ENCODE measurements at places on chromosomes 11 and 22. TPM values are rescaled to one million over a fixed set of nuclear protein-coding genes. Genes with fewer than 3 reads are reported as not detected.
A peak's percentile ranks its signal among the peaks of the same experiment; 100 is the strongest.

The MS4A6E gene
- total RNA-seq: not detected

The MOV10L1 gene
- 0.21 TPM for total RNA-seq

The SYT12 gene
- 0.48 TPM for total RNA-seq

The RAB38 gene
- 7.3 TPM for total RNA-seq

The MORC2 gene
- 30.8 TPM for total RNA-seq

The LRRC74B gene
- total RNA-seq: not detected

The CATSPERZ gene
- total RNA-seq: not detected

GRCh38 chr11:34840736-34841386 is 75.3 kb downstream of the APIP start:
- no peak for DNase-seq

GRCh38 chr22:37275622-37276021 is 6.7 kb upstream of the CYTH4 start:
- no peak for DNase-seq

DNA sequence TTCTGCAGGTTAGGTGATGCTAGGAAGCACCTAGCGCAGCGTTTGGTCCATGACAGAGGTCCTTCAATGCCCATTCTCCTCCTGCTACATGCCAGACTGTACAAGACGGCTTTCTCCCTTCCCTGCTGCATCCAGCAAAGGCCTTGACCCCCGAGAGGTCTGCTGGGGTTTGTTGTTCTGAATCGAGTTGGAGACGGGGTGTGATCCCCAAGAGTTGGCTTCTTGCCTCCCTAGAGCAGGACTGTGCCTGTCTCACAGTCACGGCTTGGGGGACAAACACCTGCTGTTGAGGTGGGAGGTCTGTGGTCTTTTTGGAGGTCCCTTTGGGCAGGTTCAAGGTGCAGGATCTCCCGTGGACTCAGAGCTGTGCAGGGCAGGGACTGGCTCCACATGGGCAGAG is 352.3 kb upstream of the B3GAT1 start:
- no peak for DNase-seq

GRCh38 chr22:22201185-22201929 is 43.2 kb upstream of the VPREB1 start:
- DNase-seq: no peak

DNA sequence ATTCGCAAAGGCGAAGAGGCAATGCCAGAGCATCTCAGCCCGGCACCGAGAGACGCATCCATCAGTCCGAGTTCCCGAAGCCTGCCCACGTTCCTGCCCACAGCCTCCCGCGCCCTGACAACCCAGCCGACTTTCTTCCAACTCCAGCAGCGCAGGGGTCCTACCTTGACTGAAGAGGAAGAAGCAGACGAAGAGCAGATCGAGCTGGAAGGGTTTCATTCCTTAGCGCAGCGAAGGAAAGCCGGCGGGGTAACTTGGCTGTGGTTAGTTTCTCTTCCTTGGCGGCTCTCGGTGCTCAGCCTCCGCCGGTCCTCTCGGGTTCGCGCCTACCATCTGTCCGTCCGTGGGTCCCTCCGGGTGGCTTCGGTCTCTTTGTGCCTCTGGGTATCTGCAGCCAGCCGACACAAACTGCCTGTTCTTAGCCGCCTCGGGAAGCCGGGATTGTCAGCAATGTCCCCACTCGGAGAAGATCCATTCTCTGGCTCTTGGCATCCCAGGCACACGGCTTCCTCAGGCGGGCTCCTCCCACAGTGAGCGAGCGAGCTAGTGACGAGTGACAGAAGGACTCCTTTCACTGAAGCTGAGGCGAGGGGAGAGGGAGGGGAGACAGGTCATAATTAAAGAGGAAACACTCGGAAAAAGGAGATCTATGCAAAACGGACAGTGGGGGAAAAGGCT is at the start of gene KIRREL3:
KIRREL3 (minus strand) TSS at position 480 of the 678 bp plus-strand sequence.
- no peak for DNase-seq

GRCh38 chr22:24322522-24322921 is 51.9 kb downstream of the SPECC1L start:
- no peak for DNase-seq

DNA sequence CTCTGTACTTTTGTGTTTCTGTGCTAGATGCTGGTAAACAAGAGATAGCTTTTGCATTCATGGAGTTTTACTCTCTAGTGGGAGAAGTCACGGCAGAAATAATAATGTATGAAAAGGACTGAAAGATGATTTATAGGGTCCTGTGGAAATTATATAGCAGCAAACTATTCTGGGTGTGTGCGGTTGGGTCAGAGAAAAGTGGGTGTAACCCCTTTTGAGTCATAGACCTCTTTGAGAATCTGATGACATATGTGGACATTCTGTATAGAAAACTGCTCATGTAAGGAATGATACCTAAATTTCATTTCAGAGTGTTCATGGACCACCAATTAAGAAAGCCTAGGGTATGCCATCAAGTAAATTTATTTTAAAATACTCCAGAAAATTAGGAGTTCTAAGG is 54.4 kb downstream of the TMEM135 start:
- no peak for DNase-seq

- DNase-seq: no peak
Observed at GRCh38 chr22:31948002-31948401, 3.7 kb downstream of the YWHAH start.

GRCh38 chr22:23179381-23180299 is 669 bp upstream of the BCR start:
- DNase-seq: no peak

DNA sequence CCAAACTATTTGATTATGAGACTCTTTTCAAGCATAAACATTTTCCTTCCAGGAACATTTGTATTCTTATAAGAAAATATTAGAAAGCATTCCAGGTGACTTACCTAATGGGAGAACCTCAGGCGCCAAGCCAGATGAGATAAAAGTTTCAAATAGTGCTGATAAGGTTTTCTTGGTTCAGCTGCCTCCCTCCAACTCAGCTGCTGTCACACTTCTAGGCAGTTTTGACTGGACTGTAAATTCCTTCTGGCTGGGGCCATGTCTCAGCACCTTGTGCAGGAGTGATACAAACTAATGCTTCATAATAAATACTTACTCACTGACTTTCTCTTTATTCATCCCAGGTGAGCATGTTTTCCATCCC is 131.1 kb downstream of the MED15 start:
- no peak for DNase-seq

DNA sequence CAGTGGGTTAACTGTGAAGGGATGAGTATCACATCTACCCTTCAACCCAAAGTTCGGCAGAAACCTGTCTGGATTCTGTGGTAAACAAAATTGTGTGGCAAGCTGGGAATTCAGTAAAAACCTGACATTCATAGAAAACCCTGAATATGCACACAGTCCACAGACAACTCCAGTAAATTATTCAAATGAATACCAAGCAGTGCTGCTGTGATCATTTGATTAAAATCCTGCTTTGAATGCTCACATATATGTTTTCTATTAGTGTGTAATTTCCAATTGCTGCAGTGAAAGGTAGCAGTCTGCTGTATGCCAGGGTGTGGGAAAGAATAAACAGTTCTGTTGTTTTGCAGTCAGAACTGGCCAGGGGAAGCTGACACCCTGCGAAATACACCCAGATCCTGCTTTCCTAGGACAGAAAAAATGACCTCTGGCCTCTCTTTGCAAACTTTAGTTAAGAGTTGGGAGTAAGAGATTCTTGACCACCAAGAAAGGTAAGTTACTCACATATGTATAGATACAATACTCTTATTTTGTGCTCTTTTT is 217.8 kb downstream of the FAM76B start:
- no peak for DNase-seq

DNA sequence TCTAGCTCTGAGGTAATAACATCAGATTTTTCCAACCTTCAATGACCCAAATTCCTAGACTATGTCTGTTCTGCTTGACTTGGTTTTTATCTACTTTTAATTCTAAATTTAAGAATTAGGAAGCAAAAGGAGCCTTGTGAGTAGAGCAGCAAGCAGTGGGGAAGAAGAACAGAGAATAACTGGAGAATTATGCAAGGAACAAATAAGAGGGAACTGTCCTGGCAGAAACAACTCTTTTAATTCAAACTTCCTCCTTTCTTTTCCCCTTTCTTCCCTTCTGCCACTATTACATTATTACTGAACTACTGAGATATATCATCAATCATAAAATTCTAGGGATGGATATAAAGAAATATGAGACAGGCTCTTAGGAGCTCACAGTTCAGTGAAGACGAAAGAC is 276.1 kb downstream of the SBF2 start:
- no peak for DNase-seq

DNA sequence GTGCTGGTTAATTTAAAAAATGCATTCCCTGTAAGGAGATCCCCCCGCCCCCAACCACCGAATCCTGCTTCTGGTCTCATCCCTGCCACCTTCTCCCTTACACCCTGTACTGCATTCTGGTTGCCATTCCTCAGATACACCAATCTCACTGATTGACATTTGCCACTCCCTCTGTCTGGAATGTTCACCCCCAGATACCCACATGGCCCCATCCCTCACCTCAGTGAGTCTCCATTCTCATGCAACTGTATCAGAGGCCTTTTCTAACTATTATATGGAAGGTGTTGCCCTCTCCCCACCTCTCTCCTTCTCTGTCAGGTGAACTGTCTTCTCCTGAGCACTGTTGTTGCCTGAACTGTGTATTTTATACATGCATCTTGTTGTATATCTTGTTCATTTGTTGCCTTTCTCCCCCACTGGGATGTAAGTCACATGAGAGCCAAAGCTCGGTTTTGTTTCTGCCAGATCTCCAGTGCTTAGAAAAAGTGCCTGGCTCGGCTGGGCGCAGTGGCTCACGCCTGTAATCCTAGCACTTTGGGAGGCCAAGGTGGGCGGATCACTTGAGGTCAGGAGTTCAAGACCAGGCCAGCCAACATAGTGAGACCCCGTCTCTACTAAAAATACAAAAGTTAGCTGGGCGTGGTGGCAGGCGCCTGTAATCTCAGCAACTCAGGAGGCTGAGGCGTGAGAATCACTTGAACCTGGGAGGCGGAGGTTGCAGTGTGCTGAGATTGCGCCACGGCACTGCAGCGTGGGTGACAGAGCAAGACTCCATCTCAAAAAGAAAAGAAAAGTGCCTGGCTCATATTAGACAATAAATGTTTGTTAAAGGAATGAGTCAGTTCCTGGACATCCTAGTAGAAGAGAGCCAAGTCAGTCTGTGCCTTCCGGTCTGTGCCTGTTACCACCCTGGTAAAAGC is 61.0 kb downstream of the TNRC6B start:
- DNase-seq: peak; percentile 21
